Activated CD4-positive, alpha-beta T cell treated with anti-CD3 and anti-CD28 coated beads, Interleukin-2, amount 10 ng/mL, durations not matched to agents 24 days and 14 days (primary cell): ENCODE measurements at places on chromosomes 1 and 21. TPM values are rescaled to one million over a fixed set of nuclear protein-coding genes. Genes with fewer than 3 reads are reported as not detected.

Gene C1orf115
- 0.05 TPM in 1 of 2 replicates, not detected in the other for total RNA-seq

Gene RNF220
- total RNA-seq, result 101 and 102 TPM in 2 replicates

Gene CDCA8
- 35.6 and 35.9 TPM in 2 replicates for total RNA-seq

Gene SELE
- not detected in 2 replicates for total RNA-seq

Gene B3GALT2
- 0.05 and 0.09 TPM in 2 replicates for total RNA-seq

Gene LORICRIN
- not detected in 2 replicates for total RNA-seq

Gene ANKRD65
- not detected in 2 replicates for total RNA-seq

Gene DYNLT5
- not detected in 2 replicates for total RNA-seq
